Mucosa of descending colon (tissue), 3 donors: ENCODE measurements at places on chromosomes 2 and 18.

DNA sequence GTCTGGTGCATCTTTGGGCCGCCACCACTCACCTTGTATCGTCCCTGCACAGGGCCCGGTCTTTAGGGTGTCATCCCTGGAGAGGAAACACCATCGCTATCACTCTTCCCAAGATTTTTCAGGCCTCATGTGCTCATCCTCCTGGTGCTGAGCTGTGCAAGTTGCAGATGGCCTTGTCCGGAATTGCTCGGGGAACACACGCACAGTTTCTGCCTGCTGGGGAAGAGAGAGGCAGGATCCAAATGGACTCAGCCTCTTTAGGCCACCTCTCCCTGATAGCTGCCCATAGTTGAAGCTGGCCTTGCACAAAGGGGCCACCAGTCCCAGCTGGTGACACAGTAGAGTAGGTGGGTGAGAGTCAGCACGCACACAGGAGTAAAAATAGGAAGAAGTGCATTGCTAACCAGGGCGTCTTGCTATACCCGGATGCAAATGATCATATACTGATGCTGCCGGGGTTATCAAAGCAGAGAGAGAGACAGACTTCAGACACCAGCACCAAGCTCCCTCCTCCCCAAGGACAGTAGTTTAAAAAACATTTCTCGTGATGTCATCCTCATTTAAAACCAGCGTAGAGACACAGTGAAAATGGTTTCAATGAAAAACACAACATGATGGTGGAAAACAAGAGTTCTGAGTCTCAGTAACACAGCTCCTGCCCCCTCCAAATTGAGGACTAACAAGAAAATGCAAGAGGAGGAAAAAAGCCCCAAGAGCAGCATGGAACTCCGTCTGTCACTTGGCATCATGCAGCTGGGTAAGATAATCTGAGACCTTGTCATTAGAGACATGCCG lies 147.5 kb upstream of the NCK2 start:
- no peak for DNase-seq

GRCh38 chr2:25257032-25257552 lies 84.6 kb downstream of the DNMT3A start:
- DNase-seq = no peak

- DNase-seq = no peak
Measured at GRCh38 chr2:152319822-152320570, 15.0 kb upstream of the FMNL2 start.

GRCh38 chr18:57792631-57793301 lies 10.3 kb downstream of the ATP8B1 start:
- DNase-seq = no peak

- no peak for DNase-seq
Measured at GRCh38 chr2:207612714-207613113, 12.5 kb downstream of the METTL21A start.

DNA sequence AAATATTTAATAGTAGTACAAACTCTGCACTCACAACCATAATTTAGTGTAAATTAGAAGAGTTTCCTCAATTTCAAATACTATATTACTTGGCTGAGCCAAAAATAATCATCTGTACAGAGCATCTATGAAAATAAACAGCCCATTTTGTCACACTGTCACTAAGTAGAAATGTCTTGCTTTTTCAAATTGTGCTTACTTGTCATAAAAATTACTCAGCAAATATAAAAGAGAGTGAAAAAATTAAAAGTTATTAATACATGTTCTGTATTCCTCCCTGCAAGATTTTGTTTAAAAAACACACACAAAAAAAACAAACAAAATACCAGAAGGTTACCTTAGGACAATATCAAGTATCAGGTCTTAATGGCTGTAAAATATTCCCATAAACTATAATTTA lies 155.7 kb downstream of the DLGAP1 start:
- no peak for DNase-seq
